Effector CD8-positive, alpha-beta T cell (primary cell): ENCODE measurements at places on chromosomes 4 and X.

GRCh38 chr4:89166971-89167475 lies 55.7 kb downstream of the TIGD2 start:
- DNase-seq: no peak

GRCh38 chr4:158807691-158808090 lies 38.9 kb downstream of the FNIP2 start:
- DNase-seq: no peak

DNA sequence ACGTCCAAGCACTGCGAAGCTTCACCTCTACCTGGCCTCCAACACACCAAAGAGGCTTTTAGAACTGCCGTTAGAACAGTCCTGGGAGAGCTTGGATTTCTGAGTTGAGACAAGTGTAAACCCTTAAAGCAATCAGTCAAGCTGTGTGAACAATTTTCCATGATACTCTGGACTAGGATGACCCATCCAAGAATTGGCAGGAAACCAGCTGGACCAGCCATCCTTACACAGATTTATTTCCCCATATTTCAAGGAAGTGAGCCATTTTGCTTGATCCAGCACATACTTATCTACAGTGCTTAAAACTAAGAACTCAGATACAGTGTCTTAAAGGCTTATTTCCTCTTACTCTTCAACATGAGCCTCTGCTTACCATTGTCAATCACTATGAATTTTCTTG lies 340.7 kb upstream of the HS3ST1 start:
- no peak for DNase-seq

GRCh38 chr4:24513718-24514117 lies 70.6 kb downstream of the DHX15 start:
- no peak for DNase-seq

DNA sequence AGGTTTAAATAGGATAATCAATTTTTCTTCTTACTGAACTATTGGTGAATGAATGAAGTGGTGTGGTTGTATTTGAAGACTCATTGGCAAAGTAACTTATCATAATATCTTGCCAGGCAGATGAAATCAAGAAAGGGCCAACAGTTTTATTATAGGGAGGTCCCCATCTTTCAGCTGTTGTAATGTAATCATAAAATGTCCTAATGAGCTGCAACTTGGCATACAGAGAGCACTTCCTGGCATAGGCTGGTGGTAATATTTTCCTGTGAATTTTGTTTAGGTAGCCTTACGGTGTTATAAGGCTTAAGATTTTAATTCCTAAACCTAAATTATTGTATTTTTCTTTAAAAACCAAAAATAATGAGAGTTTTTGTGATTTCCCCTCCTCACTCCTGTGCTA lies 17.5 kb downstream of the FHIP1A start:
- no peak for DNase-seq

DNA sequence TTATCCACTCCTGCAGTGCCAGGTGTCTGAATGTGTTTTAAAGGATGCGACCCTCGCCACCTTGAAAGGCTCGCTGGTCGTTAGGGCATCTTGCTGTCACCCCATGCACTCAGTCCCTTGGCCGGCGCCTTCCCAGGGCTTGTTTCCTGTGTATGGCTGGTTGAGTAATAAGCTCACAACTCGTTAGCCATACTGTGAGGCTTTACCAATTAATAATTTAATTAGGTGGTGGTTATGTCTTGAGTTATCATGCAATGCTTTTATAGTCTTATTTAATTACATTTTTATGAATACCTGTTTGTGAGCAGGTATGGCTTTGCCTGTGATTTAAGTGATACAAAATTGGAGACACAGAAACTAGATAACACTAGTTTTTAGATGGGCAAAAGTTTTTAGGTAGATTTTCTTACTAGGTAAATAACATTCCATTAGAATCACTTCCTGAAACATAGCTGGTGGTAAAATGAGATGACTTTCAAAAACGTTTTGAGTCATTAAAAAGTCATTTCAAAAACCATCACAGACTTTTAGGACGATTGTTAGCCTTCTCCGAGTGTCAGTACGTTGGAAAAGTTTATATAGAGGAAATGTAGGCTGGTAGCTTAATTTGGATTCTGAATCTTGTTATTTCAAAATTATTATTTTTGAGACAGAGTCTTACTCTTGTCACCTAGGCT lies 18.2 kb downstream of the PTTG2 start:
- no peak for DNase-seq

GRCh38 chr4:38759113-38759789 lies 23.5 kb downstream of the TLR10 start:
- DNase-seq: no peak

DNA sequence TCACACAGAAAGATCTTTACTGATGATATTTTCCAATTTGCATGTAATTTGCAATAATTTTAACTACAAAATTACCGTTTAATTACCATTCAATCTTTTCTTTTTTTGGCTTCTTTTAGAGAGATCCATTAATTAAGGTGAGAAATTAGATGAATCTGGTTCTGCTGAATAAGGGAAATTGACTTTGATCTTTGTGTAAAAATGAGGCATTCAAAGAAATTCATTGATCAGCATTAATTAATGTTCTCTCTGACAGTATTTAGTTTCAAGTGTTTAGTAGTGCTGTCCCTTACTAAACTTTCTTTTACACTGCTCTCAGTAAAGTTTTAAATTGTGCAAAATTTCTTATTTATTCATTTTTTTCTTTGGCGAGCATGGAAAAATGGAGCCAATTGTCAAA lies 97.2 kb upstream of the KCTD8 start:
- no peak for DNase-seq

DNA sequence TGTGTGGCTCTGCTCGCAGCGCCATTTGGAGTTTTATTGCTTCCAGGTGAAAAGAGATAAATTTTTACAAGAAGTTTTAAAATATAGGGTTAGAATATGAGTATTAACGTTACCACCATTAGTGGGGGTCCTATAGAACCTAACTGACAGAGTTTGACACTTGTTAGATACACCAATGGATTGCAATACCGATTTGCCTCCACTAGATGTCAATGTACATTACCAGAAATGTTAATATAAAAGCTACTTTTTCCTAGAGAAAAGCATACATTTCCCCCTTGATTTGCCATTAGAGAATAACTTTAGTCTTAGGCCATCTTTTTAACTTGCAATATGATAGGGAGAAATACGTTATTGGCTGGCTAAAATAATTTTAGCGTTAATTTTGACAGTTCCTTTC lies 108.4 kb downstream of the LINC00632 start:
- DNase-seq: no peak

DNA sequence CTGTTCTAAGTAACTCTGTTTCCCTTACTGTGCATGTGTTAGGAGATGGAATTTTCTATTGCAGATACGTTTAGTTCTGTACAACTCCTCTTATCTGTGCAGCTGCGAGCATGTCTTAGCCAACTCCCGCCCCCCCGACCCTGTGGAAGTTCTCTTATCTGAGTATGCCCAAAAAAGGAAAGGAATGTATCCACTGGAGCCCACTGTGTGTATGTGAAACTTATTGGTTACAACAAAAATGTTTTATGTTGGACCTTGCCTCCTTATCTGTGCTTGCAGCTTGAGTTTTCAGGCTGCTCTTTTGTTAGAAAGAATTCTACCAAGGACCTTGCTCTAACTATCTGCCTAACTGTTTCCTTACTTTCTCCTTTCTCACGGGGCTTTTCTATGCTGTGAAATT lies 24.2 kb upstream of the DCAF8L2 start:
- no peak for DNase-seq

DNA sequence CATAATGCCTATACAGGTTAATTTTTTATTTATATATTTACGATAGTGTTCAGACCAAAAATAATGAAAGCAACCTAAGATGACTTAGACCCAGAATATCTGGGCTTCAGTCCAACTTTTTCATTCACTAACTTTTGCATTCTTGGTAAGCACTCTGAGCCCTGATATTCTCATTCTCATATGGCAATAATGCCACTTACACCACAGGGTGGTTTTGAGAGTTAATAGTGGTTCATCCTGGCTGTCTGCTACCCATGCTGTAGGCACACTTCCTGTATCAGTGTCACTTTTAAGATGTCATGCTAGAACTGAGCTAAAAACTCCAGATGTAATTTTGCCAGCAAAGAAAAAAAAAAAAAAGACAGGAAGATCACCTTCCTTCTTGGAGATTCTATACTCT lies 508.7 kb upstream of the FMR1 start:
- no peak for DNase-seq

GRCh38 chrX:41707218-41707617 lies 16.8 kb upstream of the GPR82 start:
- DNase-seq: no peak

DNA sequence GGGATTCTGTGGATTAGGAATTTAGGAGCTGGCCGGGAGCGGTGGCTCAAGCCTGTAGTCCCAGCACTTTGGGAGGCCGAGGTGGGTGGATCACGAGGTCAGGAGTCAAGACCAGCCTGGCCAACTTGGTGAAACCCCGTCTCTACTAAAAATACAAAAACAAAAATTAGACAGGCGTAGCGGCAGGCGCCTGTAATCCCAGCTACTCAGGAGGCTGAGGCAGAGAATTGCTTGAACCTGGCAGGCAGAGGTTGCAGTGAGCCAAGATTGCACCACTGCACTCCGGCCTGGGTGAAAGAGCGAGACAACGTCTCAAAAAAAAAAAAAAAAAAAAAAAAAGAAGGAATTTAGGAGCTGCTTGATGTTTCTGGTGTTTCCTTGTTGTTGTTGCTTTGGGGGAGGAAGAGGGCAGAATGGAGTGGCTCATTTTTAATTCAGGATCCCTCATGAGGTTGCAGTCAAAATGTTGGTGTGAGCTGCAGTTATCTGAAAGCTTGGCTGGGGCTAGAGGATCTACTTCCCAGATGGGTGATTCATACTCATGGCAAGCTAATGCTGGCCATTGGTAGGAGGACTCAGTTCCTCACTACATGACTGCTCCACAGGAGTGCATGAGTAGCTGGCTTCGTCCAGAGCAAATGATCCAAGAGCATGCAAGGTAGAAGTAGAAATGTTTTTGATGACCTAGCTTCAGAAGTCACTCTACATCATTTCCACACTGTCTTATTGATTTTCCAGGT lies 26.5 kb upstream of the JADE1 start:
- DNase-seq: no peak

DNA sequence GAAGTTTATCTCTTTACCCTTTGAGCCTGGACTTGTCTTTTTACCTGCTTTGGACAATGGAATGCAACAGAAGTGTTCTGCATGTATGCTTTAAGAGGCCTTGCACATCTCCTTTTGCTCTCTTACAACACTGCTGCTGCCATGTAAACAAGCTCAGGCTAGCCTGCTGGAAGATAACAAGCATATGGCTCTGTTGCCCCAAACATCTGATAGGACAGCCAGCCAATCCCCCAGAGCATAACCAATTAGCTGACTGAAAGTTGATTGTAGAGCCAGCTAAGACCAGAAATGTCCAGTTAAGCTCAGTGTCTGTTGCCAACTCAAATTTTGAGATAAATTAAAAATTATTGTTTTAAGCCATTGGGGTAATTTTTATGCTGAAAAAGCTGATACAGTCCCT lies 510.6 kb upstream of the CNKSR2 start:
- DNase-seq: no peak

DNA sequence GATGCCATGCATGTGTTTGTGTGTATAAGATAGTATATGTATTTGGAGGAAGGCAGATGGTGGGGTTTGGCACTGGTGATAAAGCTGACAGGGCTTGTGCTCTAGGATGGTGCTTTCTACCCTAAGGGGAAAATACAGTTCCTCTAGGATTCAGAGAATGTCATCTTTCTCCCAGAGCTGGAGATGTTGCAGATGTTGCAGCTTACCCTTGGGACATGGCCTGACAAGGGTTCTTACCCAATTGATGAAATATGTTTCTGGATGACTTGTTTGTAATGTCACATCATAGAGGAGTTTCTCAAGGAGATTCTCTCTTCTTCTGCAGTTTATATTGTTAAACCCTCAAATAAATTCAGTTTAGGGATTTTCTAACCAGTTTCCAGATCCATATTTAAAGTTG lies 52.5 kb upstream of the PITX2 start:
- DNase-seq: no peak

DNA sequence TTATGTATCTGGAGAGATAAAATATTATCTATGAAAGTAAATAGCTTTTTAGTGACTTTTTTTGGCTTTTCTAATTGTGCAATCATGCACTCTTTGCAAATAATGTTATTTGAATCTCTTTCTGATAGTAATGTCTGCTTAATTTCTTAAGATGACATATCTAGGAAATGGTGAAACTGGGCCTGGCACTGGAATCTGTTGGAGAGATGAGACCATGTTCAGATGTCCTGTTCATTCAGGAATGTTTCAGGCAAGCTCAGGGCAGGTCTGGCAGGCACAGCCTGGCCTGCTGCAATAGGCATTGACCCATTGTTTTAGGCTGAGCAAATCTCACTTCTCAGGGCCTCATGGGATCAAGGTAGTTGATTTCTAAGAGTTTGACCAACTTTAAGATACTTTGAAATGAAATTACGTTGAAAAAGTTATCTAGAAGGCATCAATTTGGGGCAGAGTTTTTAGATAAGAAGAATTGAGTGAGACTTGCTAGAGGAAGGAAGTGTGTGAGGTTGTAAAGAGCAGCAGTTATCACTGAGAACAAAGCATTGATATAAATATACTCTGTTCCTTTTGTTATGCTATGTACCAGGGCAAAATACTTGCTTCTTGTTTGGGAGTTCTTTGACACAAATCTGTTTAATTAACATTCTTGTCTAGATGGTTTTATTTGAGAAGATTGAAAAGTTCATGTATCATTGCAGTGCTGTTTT lies 133.0 kb upstream of the LEF1 start:
- DNase-seq: no peak

DNA sequence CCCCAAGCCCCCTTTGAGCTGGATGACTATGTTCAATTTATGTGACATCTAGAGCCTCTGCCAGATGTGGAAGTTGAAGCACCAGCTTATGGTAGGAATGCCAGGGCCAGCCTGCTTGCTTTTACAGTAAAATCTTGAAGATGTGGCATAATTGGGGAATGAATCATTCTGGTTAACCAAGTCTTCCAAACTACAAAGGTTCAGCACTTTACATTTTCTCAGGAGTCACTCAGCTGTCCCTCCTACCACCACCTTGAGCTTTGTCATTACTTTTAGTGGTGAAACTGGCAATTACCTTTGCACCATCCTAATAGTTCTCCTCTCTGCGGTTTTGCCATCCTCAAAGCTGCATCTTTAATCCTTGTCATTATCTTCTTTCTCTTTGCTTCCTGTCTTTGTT lies 172.2 kb downstream of the HS6ST2 start:
- DNase-seq: no peak

DNA sequence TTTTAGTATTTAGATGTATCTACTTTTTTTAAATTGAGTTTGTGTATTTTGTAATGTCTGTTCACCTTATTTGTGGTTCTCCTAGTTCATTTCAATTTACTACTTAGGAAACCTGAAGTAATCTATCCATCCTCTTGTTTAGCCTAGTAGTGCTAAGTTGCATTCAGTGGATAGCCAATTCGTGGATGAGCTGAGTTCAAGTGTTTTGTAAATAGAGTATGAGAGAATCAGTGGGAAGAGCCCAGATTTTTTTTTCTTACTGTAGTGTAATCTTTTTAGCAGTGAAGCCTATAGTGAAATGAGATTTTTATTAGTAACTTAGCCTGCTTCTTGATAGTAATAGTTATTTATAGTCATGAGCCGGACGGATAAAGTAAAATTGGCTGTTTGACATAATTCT lies 21.7 kb downstream of the STAG2 start:
- no peak for DNase-seq

GRCh38 chr4:88029556-88029955 lies 22.1 kb downstream of the PKD2 start:
- DNase-seq: no peak

- no peak for DNase-seq
Measured at GRCh38 chr4:71184195-71184781, 154.5 kb upstream of the SLC4A4 start.
